ENCODE measurements at places on chromosomes 6 and 20. TPM values are rescaled to one million over a fixed set of nuclear protein-coding genes. Genes with fewer than 3 reads are reported as not detected.

BPIFB4 gene
- total RNA-seq: not detected

TP53TG5 gene
- 0.19 TPM for total RNA-seq

GRCh38 chr6:124699038-124699437 lies 263.2 kb upstream of the RNF217 start:
- no peak for DNase-seq

DNA sequence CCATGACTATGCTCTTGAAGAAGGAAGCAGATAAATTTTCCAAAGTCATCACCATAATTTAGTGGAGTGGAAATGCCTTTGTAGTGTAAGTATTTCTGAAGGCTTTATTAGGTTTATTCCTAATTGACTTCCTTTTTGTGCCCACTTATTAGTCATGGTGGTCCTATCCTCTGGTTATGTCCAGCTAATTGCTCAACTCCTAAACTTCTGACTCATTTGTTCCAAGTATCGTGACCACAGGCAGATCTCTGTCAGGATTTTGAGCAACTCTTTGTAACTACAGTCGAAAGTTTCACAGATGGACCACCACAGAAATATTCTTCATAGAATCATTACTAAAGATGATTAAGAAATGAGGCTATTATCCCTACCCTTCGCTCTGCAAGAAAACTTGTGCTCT lies 315.6 kb upstream of the PTCHD4 start:
- DNase-seq: no peak

DNA sequence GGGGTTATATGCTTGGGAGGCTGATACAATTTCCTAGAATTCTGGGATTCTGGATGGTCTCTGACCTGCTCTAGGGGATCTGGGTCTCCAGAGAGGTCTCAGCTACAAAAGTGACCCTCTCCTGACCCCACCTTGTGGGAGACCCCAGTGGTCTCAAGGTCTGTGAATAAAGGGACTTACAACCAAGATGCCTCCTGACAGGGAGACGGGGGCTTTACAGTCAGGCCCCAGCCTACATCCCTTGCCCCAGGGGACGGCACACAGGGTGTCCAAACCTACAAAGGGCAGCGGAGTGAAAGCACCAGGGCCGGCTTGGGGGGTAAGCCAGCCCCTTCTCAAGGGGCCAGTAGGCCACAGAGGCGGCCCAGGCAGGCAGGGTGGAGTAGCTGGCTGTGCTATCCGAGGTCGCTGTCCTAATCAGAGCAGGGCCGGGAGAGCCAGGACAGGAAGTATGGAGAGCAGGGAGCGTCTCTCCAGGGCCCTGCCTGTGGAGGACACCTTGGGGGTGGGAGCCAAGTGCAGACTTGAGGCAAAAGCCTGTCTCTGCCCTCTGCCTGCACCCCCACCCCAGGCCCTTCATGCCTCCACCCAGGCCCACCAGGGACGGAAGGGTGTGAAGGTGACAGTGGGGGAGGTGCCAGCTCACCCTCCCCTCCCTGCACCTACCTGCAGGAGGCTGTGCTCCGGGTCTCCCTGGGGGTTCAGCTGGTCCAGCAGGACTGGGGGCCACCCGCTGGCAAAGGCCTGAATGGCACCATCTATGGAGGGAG lies 3.5 kb downstream of the GFRA4 start:
- DNase-seq: no peak

L3MBTL1 gene
- 24.7 TPM for total RNA-seq

DNA sequence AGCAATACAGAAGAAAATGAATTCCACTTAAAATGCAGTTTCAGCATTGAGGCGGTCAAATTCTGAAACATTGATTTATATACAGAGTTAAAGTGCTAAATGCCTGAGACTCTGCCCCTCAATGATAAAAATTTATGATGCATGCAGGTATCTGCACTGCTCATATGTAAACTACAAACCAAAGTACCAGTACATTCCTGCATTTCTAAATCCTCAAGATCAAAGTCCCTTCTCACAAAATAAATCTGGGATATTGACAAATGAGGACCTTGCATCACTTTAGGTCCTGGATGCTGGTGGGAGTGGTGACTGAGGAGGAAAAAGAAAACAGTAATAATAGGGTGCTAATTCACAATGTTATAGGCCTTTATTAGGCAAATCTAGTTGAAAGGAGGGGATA lies 101.9 kb downstream of the FIG4 start:
- no peak for DNase-seq

GRCh38 chr6:130849594-130849993 lies 22.4 kb downstream of the SMLR1 start:
- no peak for DNase-seq

MUC21 gene
- total RNA-seq: not detected

ENTPD6 gene
- 39.2 TPM for total RNA-seq

- DNase-seq: no peak
Measured at GRCh38 chr6:137931849-137932465, 64.9 kb downstream of the TNFAIP3 start.

KCNK5 gene
- total RNA-seq: not detected

GRCh38 chr6:13253272-13253671 lies 75.1 kb downstream of the TBC1D7 start:
- no peak for DNase-seq

DNA sequence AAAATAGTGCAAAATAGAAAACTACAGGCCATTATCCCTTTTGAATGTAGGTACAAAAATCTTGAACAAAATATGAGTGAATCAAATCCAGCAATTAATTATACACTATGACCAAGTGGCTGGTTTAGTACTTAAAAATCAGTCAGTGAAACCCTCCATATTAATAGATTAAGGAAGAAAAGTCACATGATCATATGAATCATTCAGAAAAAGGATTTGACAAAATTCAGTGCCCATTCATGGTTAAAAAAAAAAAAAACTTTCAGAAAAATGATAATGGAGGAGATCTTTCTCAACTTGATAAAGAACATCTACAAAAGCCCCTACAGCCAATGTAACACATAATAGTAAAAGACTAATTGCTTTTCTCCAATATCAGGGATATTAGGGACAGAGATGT lies 75.0 kb downstream of the FAM120B start:
- no peak for DNase-seq

DNA sequence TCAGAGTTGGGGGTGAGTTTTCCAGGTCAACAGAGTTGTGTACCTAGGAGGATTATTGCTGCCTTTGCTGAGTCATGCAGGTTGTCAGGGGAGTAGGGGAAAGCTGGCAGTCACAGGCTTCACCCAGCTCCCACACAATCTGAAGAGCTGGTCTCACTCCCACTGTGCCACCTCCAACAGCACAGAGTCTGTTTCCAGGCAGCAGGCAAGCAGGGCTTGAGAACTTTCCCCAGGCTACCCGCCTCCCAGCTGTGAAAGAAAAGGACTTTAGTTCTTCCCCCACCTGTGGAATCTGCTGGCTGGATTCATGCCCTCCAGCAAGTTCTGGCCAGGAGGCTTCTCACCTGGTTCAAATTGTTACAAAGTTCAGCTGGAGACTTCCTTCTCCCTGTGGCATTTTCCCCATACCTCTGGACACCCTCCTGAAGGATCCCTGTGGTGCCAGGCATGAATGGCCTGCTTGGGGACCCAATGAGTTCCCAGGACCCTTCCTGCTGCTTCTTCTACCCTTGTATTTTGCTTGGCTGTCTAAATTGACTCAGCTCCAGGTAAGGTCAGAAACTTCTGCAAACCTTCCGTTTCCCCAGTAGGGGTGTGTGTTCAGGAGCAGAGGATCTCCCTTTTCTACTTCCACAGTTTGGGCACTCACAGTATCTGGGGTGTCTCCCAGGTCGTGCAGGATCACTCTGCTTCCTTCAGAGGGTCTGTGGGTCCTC lies 378.1 kb upstream of the MAN1A1 start:
- DNase-seq: no peak

GRCh38 chr6:157029980-157030690 lies 253.0 kb downstream of the ARID1B start:
- no peak for DNase-seq

PNLDC1 gene
- 1.4 TPM for total RNA-seq

TOMM6 gene
- 134 TPM for total RNA-seq

GRCh38 chr6:56033401-56033800 lies 158.0 kb upstream of the BMP5 start:
- no peak for DNase-seq

RHAG gene
- not detected for total RNA-seq

DNA sequence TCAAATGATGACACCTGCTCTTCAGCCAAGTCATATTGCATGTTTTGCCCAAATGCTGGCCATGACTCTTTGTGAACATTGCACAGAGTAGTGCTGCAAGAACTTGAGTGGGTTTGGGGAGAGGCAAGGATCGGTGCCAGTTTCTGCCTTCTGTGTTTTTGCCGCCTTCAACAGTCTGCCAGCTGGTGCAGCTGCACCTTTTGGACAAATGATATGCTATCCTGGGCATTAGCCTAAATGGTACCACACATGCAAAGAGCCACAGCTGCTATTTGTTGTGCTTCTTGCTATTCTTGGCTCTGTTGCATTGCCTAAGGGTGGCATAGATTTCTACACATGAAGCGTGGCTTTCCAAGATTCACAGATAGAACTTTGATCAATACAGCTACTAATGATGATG lies 189.0 kb upstream of the CCN2 start:
- DNase-seq: no peak

DNA sequence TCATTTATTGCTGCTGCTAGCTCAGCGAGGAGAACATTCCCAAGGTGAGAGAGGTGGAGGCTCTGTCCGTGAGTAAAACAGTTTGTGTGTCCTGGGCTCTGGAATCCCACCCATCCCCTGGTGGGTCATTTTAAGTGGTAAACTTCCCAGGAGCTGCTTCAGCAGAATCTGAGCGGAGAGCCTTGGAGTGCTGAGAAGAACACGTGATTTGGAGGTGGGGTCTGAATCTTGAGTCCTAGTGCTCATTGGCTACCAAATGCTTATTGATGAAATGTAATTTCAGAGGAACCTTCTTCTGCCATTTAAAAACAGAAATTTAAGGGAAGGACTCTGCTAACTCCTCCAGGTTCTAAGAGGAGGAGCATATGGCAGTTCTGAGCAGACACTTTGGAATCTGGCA lies 132.4 kb downstream of the CDH26 start:
- DNase-seq: no peak

Data from naive thymus-derived CD4-positive, alpha-beta T cell (primary cell).